Ureter (tissue), 1 donor: ENCODE measurements at places on chromosomes 11 and 22. TPM values are rescaled to one million over a fixed set of nuclear protein-coding genes. Genes with fewer than 3 reads are reported as not detected.

FOLR2 gene
- total RNA-seq = 4.5 TPM

OR52N4 gene
- 0.75 TPM for total RNA-seq

IL10RA gene
- 22.4 TPM for total RNA-seq

SPTBN2 gene
- 33.7 TPM for total RNA-seq

MAPK8IP2 gene
- total RNA-seq = 0.83 TPM

TYR gene
- not detected for total RNA-seq

ASRGL1 gene
- 6.2 TPM for total RNA-seq

PPP6R2 gene
- total RNA-seq = 63.5 TPM

ART1 gene
- not detected for total RNA-seq

PATE2 gene
- total RNA-seq = 0.23 TPM

MRGPRF gene
- total RNA-seq = 75.2 TPM

TSPAN32 gene
- 4.3 TPM for total RNA-seq

KRTAP5-9 gene
- 10.3 TPM for total RNA-seq

DGCR6 gene
- total RNA-seq = 1.7 TPM

- DNase-seq = peak; percentile 51
These were observed 3.3 kb upstream of the RAG1 start for GRCh38 chr11:36564376-36565030.

DNA sequence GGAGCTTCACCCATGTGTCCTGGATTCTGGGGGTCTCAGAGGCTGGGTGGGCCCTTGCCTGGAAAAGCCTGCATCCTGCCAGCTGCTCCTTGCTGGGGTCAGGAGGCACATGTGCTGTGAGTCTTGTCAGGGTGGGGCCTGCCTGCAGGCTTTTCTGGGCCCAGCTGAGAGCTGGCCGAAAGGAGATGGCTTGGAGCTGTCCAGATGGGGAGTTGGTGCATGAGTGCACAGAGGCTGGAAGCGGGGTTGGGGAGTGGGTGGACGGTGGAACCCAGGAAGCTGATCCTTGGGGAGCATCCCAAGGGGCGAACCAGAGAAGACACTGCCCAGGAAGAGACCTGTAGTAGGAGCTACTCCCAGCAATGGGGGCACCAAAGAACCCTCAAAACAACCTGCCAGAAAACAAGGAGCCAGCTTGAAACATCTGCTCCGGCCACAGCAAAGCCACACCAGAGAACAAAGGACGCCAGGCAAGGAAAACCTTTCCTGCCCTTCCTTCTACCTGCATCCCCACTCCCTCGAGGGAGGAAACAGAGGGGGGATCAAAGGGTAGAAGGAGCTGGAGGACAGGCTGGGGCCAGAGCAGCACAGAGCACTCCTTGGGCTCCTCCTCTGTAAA lies 8.2 kb upstream of the KCTD17 start:
- DNase-seq = no peak

GRCh38 chr11:129853518-129854231 lies 38.0 kb downstream of the TMEM45B start:
- DNase-seq = peak; percentile 87

DNA sequence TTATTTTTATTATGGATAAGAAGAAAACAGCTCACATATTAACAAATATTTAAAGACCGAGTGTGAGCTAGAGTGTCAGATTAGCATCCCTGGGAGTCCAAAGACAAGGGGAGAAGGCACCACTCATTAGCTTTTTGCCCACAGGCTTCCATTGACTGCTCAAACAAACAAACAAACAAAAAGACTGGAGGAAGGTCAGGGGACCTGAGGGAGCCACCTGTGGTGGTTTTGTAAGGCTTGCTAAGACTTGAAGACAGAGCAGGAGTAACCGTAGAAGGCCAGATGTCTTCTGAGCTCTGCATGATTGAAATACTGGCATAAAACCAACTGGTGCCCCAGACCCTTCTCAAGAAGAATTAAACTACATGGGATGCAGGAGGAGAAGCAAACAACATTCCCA lies 395.2 kb upstream of the CNTN5 start:
- no peak for DNase-seq

DNA sequence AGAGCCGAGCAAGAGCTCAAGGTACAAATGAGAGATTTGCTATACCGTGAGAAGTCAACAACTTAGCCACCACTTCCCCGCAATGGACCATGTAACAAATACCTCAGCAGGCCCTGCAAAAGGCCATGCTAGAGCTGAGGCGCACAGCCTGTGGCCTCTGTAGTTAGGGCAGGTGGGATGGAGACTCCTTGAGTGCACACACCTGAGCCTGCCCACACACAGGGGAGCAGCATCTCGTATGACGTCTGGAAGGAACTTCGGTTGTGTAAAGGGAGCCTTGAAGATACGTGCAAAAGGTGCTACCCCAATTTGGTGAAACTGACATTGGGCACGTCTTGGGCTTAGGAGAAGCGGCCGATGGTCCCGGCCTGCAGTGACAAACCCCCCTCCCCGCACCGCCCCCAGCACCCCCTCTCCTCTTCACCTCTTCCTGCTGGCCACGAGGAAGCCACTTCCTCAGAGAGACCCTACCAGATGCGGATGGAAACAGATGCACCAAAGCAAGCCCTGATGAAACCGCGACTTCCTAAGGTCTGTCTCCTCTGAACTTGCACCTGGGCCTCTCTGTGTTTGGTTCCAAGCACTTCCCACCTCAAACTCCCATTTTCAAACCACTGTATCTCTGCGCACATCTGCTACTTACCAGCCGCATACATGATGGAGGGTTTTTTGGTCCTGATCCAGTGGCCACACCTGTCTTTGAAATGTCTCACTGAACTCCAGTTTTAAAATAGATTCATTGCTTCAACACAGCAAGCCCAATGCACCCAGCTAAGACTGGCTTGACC lies 10.6 kb downstream of the CDPF1 start:
- no peak for DNase-seq

- no peak for DNase-seq
These were observed 189.4 kb downstream of the CEP164 start for GRCh38 chr11:117517097-117517496.

- DNase-seq = peak; percentile 51
These were observed 115.4 kb downstream of the KIAA1671 start for GRCh38 chr22:25067851-25068421.

- no peak for DNase-seq
These were observed 20.8 kb upstream of the IL18BP start for GRCh38 chr11:71977743-71978418.

GRCh38 chr11:8686325-8686724 lies 3.7 kb downstream of the RPL27A start:
- DNase-seq = peak; percentile 26

DNA sequence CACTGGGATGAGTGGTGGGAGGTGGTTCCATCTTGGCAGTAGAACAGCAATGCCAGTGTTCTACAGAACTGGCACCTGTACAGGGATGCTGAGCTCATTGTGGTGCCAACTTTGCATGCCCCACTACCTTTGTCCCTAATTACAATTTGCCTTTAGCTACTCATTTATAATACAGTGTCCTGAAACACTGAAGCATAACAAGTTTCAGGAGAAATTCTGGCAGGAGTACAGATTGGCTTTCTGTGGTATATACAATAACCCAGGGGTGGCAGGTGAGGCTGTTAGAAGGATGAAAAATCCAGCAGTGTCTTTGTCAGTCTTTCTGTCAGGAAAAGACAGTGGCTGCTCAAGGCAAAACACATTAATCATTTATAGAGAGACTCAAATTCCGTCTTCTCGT lies 240.3 kb downstream of the FAM76B start:
- DNase-seq = no peak

GRCh38 chr11:35030716-35031213 lies 108.2 kb upstream of the CD44 start:
- DNase-seq = no peak

DNA sequence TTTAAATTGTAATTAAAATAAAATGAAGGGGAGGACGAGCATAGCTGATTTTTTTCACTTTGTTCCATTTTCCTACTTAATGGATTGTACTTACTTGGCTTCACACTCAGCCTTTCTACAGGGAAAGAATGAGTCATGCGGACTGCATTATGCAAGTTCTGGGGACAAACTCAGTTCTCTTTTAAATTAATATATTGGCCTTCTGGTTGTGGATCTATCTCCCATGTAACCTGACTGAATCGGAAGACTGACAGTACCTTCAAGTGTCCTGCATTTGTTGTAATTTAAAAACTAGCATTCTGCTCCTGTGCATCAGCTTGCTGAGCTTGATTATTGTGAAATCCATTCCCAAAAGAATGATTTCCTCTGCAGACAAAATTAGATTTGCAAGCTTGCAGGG lies 12.2 kb downstream of the OR8D1 start:
- no peak for DNase-seq

DNA sequence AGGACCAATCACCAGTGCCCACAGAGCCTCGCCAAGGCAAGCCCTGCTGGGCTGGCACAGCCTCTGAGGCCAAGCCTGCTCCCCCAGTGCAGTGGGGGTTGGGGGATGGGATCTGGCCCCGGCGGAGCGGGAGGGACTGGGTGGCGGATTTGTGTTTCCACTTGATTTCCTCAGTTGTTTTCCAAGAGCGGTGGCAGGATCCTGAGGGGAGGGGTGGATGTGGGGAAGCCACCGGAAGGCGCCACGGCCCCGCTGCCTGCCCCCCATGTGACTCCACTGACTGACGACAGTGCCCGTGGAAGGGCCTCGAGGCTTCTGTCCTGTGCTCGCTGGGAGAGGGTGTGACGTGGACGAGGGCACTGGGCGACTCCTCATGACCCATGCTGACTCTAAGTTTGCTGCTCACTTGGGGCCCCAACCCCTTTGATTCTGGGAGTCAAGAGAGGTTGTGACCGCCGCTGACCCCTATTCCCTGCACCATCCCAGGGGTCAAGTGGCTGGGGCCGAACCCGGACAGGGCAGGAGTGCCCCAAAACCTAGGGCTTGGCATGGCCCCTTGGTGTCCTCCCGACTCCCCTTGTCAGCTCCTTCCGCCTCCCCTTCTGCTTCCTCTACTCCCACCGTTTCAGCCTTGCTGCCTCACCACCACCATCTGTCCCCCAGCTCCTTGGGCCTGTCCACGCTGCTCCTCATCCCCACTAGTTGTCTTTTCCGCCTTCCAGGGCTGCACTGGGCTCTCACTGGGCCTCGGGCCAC lies 23.5 kb upstream of the PICK1 start:
- DNase-seq = no peak

GRCh38 chr11:68979931-68980775 lies 633 bp downstream of the MRGPRD start:
- no peak for DNase-seq

DNA sequence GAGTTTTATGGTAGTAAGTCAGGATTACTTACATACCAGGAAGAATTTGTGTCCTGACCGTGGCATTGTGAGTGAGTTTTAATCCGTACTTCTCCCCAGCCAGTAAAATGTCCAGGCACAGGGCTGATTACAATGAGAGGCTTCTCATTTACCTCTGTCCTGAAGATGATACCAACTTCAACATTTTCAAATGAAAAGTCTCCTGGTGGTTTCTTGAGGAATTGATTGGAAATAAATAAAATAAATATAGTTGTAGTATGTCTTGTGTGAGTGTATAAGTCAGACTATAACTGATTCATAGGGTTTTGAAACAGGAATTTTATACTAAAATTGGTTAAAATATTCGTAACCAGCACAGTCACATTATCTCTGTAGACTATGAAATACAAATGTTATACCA lies 382.5 kb downstream of the ETS1 start:
- no peak for DNase-seq
